ENCODE measurements at places on chromosomes 4 and X.

DNA sequence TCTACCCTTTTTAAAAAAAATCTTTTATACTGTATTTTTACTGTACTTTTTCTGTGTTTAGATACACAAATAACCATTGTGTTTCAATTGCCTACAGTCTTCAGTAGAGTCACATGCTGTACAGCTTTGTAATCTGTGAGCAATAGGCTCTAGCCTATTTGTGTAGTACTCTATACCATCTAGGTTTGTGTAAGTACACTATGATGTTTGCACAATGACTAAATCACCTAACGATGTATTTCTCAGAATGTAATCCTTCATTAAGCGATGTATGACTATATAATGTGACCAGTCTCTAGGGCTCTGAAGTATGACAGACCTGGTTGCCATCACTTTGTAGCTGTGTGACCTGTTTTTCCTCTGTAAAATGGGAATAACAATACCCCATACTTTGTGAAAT lies 14.2 kb upstream of the DCAF4L1 start:
- no peak for DNase-seq

- no peak for DNase-seq
Measured at GRCh38 chrX:72495046-72495445, 77.6 kb downstream of the HDAC8 start.

- no peak for DNase-seq
Measured at GRCh38 chr4:140854168-140854567, 98.0 kb upstream of the TBC1D9 start.

- DNase-seq, result no peak
Measured at GRCh38 chr4:76301775-76302162, 4.8 kb upstream of the STBD1 start.

DNA sequence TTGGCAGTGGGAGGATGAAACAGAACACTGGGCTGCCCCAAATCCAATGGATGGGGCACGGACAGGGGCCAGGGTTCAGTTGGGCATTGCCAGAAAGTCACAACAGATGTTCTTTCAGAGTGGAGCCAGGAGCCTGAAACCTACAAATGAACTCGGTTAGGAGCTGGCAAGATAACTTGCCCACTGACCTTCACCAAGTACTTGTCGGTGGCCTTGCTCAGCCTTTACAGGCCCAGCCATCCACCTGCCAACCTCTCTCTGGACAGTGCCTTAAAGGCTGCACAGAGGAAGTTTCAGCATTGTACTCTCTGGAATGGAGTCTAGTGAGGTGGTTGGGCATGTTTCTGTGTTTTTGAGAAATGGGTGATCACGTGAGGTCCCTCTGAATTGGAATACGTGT lies 87.1 kb upstream of the USP9X start:
- DNase-seq, result no peak

GRCh38 chr4:183366206-183366835 lies 44.1 kb upstream of the CLDN24 start:
- no peak for DNase-seq

DNA sequence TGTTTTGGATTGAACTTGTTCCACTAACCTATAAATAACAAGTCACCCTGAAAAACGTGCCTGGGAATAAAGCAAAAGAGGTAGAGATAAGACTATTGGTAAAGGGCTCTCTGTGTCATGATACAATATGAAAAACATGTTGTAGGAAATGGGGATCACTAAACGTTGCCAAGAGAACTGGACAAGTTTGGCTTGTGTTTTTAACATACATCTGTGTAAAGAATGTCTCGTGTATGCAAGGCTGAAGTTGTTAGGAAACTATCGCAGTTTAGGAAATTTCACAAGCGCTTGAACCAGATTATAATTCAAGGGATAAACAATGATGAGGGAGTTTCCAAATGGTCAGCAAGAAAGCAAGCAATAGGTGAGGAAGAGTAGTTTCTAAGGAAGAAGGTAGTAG lies 655.8 kb downstream of the PCDH7 start:
- DNase-seq, result no peak

- no peak for DNase-seq
Measured at GRCh38 chr4:53714236-53715140, 123.2 kb upstream of the LNX1 start.

GRCh38 chr4:78864405-78865024 lies 74.7 kb downstream of the PAQR3 start:
- DNase-seq, result peak; percentile 4

GRCh38 chr4:147195386-147195785 lies 249.7 kb upstream of the TTC29 start:
- DNase-seq, result no peak

DNA sequence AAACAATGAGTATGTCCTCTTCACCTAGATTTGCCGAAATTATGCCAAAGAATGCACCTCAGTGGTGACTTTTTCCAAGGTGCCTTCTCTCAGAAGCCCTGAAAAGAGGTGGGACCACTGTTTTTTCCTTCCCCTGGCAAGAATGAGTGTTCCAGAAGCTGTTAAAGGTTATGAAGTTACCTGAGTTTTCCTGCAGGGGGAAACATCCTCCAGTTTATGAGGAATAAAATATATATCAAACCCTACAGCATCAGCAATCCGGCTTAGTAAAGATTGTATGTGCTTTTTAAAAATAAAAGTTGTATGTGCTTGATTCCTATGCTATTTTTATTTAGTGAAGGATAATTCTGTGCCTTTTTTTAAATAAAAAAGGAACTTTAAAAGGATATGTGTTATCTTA lies 73.3 kb downstream of the RBM46 start:
- no peak for DNase-seq

DNA sequence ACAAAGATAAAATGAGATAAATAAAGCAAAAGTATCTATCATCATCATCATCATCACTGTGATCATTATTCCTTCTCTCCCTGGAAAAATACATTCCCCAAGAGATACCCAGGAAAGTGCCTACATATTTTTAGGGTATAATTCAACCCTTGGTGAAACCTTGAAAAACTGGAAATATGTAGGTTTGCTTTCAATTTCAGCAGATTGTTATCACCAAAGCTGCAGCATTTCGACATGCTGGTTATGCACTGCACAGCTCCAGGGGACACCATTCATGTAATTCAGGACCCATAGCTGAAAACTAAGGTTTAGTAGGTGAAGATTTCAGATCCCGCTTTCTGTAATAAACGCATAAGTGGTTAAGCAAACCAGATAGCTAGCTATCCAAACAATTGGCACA lies 28.4 kb upstream of the FBXW7 start:
- DNase-seq, result no peak

- no peak for DNase-seq
Measured at GRCh38 chr4:148017801-148018200, 285.9 kb downstream of the ARHGAP10 start.

GRCh38 chrX:134570899-134571298 lies 87.4 kb downstream of the PLAC1 start:
- DNase-seq, result no peak

DNA sequence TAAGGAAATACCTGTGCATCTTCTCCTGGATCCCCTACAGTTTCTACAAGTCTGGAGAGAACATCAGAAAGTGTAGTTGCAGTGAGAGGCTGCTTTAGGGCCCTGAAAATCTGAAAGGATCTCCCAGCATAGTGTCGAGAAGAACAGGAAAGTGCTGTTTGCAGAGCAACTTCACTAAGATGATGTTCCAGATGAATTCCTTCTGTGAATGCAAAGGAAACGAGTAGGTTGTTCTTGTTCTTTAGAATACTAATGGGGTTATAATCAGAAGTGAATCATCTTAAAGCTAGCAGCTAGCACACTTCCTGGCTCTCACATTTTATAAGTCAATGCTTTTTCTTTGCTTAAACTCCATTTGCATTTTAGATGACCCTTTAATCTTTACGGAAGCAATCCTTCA lies 53.7 kb downstream of the ZAR1 start:
- DNase-seq, result no peak

- no peak for DNase-seq
Measured at GRCh38 chrX:153401133-153401764, at the start of gene PNMA6E. Gene PNMA6E (minus strand): TSS chrX:153401350. CDS start chrX:153398849, 2,501 bp downstream.

DNA sequence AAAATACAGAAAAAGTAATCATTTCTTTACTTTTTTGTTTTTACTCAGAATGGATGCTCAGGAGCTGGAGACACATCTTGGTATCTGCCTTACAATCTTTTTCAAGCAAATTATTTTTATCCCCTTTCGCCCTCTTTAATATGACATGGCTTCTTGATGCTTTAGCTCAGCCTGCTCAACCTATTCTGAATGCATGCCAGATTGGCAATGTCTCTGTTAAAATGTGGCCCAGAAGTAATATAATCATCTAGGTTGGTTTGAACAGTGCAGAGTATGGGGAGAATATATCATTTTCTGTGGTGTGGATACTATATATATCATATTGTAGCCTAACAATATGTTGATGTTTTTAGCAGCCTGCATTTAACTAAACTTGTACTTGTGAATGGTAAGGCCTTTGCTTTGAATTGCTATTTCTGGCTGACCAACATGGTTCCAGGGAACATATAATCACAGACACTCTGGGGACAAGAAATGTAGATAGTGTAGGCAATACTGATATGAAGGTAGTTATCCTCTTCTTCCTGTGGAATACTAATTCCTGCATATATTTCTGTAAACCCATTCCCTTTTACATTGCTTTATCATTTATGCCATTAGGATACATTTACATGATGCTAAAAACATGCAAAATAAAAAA lies 282.7 kb downstream of the PPP3CA start:
- DNase-seq, result no peak

DNA sequence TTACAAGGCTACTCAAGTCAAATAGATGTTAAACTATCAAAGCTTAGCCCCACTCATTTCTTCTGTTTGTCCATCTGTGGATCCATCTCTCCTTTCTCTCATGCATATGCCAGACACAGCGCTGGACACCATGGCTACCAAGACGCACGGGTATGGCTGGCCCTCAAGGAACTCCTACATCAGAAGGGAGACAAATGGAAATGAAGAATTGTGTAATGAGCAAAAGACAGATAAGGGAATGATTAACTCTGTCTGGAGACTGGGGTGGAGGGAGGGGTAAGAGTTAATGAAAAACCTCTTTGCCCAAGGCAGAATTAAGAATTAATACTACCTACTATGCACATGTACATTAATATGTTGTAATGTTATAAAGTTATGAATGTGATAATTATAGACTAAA lies 88.1 kb downstream of the MGST2 start:
- DNase-seq, result no peak

All from effector CD4-positive, alpha-beta T cell (primary cell).